Left ventricle myocardium superior (tissue), 1 donor: ENCODE measurements at places on chromosomes 5 and 9. TPM values are rescaled to one million over a fixed set of nuclear protein-coding genes. Genes with fewer than 3 reads are reported as not detected.

GRCh38 chr5:111016801-111017200 is 54.7 kb upstream of the TSLP start:
- no peak for DNase-seq

- DNase-seq, result no peak
These were observed 1653.1 kb upstream of the CDH9 start for GRCh38 chr5:28691526-28691925.

GRCh38 chr9:76424491-76424890 is 30.3 kb upstream of the RFK start:
- no peak for DNase-seq

The SH3RF2 gene
- 350 TPM for total RNA-seq
